Stimulated activated CD4-positive, alpha-beta T cell treated with anti-CD3 and anti-CD28 coated beads, Interleukin-4, amount 100 ng/mL, for 24 hours (primary cell): ENCODE measurements at places on chromosomes 3 and 15.

DNA sequence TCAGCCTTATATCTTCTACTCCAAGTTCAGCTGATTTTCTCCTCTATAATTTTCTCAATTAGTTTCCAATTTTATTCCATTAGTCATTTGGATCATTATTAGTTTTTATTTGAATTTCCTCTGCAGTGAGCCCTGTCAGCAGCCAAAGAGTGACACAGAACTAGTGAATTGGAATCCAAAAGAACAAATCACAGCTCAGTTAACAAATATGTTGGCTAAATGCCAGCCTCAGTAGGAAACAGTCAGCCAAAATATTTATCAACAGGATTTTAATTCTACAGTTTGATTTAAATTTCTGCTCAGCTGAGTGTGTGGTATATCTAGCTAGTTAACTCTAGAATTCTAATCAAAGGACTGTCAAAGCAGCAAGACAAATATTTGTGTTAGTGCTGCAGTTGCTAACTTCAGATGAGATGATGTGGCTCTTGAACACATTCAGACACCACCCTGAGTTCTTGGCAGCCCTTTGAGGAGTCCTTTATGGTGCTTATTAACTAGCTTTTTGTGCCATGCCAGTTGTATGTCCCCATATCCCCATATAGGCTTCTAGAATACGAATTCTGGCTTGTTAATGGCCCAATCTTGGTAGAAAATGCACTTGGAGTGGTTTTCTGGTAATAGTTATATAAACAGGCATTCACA is 194.5 kb downstream of the CPNE4 start:
- DNase-seq: no peak

GRCh38 chr3:169363318-169364265 is 299.9 kb downstream of the MECOM start:
- DNase-seq: no peak

DNA sequence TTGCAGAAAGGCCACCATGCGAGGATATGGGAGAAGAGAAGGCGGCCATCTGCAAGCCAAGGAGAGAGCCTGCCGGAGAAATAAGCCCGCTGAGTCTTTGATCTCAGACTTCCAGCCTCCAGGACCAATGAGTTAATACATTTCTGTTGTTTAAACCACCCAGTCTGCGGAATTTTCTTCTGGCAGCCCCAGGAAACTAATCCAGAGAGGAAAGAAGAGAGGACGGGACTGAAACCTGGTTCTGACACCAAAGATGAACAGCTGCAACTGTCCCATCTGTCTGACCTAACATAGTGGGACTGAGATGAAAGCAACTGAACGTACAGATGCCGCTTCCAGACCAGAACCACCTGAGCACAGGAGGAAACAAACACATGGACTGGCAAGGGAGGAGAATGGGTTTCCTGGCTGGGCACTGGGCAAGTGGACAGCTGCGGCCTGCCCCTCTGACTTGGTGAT is 32.3 kb downstream of the VGLL4 start:
- DNase-seq: no peak

GRCh38 chr3:167084545-167084944 is 295.6 kb downstream of the ZBBX start:
- no peak for DNase-seq

GRCh38 chr15:40357723-40358470 is at the start of gene DISP2:
TSS of gene DISP2 (plus strand) at chr15:40358219. CDS start at chr15:40358322, 103 bp downstream.
- peak; percentile 91 for DNase-seq

DNA sequence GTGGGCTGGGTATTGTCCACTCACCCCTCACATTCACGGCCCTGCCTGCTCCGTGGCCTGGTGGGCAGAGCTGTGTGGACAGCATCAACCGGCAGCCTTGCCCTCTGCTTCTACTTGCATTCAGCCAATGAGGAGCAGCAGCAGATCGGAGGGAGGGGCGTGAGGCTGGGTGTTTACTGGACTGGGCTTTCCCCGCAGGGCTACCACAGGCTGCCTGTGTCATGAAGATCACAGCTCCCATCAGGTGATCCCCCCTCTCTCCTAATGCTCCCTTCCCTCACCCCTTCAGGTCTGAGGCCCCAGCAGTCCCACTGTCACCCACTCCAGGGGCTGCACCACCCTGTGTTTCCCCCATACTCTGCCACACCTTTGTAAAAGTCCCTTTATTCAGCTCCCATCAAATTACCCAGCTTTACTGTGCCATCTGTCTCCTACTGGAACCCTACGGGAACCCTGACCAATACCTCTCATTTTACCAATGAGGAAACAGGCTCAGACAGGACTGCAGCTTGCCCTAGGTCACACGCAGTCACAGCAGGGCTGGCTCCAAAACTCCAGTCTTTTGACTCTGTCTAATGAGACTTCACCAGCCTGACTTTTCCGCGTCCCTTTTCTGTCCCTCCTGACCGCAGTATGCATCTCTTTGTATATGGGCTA is 81.1 kb downstream of the MEGF11 start:
- DNase-seq: no peak

GRCh38 chr15:74558706-74559105 is 17.7 kb downstream of the ARID3B start:
- no peak for DNase-seq

- no peak for DNase-seq
These were observed 138.3 kb upstream of the ABHD17C start for GRCh38 chr15:80556694-80557367.

DNA sequence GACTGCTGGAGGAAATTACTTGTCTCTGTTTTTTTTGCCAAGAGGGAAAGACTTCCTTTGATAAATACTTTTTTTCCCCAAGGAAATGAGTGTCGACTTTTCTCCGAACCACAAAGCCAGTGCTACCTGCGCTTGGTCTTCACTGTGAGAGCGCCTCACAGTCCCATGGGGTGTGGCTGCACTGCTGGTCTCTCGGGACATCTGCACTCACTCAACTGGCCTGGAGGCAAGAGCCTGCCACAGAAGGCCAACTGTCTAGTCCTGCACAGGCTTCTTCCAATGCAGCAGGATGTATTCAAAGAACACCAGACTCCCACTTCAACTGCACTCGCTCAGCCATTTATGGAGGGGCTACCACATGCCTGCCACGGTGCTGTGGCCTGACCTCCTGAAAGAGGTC is 40.6 kb upstream of the CGNL1 start:
- no peak for DNase-seq

DNA sequence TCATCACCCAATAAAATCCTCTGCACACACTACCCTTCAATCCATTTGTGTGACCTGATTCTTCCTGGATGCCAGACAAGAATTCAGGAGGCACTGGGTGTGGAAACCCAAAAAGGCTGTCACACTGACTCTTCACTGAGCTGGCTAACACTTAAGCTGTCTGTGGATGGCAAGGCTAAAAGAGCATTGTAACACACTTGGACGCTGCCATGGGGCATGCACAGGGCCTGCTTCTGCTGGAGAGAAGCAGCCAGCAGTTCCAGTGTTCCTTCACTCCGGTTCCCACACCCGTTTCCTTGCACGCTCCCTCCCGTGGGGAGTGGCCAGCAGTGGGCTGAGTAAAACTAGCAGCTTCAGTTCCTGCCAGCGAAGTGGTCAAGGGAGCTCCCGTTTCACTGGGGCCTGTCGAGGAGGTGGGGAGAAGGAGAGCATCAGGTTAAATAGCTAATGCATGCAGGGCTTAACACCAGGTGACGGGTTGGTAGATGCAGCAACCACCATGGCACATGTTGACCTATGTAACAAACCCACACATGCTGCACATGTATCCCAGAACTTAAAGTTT is 737.1 kb downstream of the FHIT start:
- no peak for DNase-seq

GRCh38 chr3:5112043-5112442 is 10.0 kb upstream of the ARL8B start:
- DNase-seq: no peak

DNA sequence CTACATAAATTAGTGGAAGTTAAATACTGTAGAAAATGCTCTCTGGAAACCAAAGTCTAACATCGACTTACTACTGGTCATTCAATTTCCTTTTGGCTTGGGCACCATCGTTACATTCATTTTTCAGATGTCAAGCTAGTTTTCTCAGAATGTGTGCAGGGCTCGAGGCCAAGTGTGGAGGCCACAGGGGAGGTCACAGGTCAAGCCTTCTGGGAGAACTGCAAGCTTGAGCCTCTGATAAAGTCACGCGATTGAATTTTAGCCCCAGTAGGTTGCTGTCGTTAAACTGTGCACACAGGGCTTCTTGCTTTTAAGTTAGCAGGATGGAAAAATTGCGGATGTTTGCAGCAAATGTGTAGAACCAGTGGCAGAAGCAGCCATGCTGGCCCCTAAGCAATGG is 182.2 kb downstream of the APBA2 start:
- DNase-seq: no peak
